GM04503 (cell line): ENCODE measurements at places on chromosomes 16 and 17.
A peak's percentile ranks its signal among the peaks of the same experiment; 100 is the strongest.

GRCh38 chr17:59620518-59621259 is 994 bp downstream of the CLTC start:
- DNase-seq = no peak

DNA sequence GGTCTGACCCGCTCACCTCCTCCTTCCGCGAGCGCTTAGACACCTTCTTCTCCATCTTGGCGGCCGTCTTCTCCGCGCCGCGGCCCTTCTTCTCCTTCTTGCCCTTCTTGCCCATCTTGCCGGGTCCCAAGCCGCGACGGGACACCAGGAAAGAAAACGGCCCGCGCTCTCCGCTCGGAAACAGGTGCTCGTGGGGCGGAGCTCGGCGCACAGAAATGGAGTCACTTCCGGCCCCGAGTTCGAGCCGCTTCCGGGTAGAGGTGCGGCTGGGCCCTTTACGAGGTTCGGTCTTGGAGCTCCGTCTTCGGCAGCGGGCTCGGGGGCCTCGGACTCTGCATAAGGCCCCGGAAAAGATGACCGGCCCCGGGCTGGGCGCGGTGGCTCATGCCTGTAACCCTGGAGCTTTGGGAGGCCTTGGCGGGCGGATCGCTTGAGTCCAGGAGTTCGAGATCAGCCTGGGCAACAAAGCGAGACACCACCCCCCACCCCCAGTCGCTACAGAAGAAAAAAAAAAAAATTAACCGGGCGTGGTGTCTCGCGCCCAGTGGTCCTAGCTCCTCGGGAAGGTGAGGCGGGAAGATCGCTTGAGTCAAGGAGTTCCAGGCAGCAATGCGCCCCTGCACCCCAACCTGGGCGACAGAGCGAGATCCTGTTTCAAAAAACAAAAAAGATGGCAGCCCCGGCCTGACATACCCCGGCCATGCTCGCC is at the start of gene KLHDC4:
Gene KLHDC4, minus strand, starts transcription at position 211 of the 709 bp plus-strand sequence. Its CDS starts 96 bp downstream, at position 115.
- no peak for DNase-seq

DNA sequence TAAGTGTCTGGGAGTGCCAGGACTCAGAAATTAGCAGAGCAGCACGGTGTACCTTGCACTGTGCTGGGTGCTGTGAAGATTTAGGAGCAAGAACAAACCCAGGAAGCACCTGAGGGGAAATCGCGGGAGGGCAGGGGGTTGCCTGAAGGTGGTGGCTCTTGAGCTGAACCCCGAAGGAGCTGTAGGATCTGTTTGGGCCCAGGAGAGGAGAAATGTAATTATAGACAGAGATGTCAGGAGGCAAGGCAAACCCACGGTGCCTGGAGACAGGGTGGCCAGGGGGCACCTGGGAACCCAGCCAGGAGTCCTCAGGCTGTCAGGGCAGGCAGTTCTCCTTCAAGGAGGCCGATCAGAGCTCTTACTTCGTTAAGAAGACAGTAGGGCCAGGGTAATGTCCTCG is 109.1 kb downstream of the C16orf78 start:
- DNase-seq = no peak

- no peak for DNase-seq
Observed at GRCh38 chr17:7045492-7046126, 1.7 kb upstream of the SLC16A11 start.

DNA sequence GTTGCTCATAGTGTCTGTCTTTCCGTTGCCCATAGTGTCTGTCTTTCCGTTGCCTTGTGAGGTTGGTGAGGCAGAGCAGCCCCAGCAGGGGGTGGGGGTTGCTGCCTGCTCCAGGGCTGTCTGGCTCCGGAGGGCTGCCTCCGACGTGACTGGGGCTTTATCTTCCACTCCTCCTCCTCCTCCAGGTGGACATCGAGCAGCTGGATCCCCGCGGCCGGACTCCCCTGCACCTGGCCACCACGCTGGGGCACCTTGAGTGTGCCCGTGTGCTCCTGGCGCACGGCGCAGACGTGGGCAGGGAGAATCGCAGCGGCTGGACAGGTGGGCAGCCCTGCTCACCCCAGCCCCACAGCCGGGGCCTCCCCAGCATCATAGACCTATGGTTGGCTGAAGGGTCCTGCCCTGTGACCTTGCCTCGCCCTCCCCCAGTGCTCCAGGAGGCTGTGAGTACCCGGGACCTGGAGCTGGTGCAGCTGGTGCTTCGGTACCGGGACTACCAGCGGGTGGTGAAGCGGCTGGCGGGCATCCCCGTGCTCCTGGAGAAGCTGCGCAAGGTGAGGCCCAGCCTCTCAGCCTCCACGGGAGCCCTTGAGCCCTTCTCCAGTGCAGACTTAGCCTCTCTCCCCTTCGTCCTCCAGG is 14.7 kb downstream of the ANKRD13B start:
- no peak for DNase-seq

DNA sequence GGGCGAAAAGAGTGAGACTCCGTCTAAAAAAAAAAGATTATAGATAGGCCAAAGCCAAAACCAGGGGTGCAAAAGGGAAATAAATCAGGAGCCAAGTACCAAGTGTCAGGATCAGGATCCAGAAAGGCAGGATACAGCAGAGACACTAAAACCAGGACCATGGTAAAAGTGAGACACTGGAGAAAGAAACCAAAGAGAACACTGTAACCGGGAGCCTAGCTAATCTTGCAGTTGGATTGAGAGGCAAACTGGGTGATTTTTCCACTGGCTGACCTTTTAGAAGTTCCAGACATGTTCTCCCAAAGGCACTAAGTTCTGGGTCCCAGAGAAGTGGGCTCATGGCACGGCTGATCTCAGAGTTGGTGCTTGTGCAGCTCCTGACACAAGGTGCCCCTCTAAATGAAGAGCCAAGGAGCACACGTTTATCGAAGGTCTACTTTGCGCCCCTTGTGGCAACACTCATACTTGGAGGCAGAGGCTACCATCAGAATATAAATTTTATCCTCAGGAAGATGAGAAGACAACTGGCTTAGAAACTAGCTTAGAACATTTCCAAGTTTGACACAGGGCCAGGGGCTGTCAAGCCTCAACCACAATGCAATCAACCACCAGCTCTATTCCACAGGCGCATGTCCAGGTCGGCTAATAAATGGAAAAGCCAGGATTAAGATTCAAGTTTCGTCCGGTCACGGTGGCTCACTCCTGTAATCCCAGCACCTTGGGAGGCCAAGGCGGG is 27.5 kb upstream of the HELZ start:
- no peak for DNase-seq

- DNase-seq = no peak
Observed at GRCh38 chr16:16009401-16009800, 60.0 kb downstream of the ABCC1 start.

GRCh38 chr16:56793492-56793891 is 63.6 kb downstream of the NUP93 start:
- DNase-seq = no peak

GRCh38 chr16:69830534-69831211 is 68.5 kb downstream of the WWP2 start:
- no peak for DNase-seq

- no peak for DNase-seq
Observed at GRCh38 chr17:73522107-73522506, 122.1 kb downstream of the SDK2 start.

DNA sequence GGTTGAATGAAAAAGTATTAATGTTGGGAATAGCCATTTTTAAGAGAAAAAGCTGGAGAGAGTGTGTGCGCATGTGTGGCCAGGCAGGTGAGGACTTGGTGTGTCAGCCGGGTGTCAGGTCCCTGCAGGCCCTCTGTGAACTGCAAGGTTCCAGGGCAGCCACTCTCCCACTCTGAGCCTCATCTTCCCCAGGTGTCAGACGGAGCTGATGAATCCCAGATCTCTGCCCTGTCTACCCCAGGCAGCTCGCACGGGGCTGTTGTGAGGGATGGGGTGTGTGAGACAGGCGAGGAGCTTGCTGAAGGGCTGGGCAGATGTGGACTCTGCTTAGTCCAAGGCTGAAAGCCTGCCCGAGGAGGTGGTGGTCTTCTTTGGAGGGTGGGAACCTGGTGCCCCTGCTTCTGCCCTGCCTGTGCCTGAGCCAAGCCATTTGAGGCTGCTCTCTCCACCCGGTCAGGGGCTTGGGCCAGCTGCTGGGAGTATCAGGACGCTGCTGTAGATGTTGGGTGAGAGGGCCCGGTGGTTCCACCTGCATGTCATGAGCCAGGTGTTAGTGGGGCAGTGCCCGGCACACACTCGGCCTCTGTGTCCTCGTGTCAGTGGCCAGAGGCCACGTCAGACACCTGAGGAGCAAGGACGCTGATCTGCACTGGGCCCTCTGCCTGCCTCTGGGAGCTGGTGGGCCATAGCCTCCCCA is 122.4 kb downstream of the RAB11FIP4 start:
- no peak for DNase-seq

DNA sequence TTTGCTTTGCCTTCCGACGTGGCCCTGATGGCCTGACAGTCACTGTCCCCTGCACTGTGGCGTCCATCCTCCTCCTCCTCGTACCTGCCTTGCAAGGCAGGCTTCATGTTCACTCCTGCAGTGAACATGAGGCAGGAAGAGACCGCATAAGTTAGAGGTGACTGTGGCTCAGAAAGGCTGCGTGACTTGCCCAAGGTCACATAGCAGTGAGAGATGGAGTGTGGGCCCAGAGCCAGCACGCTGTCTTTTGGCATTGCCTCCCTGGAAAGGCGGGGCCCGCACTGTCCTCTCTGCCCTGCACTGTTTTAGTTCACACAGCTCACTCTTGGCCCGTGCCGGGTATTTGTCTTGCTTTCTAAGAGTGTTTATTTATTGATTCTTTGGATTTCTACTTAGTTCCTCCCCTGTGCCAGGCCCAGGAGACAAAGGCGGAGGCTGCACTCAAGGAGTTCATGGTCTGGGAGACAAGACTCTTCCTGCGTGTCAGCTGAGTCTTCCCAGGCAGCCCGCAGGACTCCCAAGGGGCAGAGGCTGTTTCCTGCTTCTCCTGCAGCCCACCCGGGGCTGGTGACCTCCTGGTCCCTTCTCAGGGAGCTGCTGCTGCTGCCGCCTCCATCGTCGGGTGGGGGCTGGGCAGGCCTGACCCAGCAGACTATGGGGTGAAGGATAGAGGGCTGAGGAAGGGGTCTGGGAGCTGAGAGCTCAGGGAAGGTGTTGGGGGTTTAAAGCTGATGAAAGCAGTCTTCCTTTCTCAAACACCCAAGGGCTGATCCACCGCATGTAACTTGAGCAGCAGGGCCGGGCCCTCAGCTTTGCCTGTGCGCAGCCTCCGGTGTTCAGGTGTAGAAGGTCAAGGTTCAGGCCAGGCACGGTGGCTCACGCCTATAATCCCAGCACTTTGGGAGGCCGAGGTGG is 12.7 kb downstream of the CYGB start:
- no peak for DNase-seq

GRCh38 chr17:83009414-83010205 is 69.8 kb upstream of the METRNL start:
- DNase-seq = no peak

- DNase-seq = no peak
Observed at GRCh38 chr17:66511135-66511534, 208.7 kb downstream of the PRKCA start.

GRCh38 chr17:34703533-34703932 is 124.2 kb downstream of the TMEM132E start:
- DNase-seq = no peak

DNA sequence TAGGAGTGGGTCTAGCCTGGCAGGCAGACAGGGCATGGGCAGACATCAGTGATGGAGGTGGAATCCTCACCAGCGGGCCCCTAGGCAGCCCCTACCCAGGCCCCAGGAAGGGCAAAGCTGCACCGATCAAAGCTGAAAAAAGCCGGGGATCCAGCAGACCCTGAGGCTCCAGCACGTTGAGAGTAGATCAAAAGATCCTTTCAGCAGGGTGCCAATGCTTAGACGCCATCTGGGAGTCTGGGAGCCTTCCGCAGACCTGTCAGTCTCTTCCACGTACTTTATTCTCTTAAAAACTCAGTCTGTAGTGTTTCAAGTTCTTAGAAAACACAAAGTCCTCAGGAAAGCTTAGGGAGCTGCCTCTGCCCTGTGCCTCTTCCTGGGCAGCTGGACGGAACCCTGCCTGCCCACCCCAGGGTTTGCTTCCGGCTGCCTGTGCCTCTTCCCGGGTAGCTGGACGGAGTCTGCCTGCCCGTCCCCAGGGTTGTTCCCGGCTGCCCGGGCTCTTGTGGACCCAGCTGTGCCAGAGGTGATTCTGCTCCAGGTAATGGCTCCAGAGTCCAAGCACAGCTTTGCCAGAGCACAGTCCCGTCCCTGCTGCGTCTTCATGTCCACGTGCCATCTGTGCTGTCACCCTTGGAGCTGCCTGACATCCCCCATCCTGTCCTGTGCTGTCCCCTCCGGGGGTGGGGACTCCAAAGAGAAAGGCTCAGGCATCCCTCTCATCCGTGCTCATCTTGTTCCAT is 50.8 kb upstream of the PVALEF start:
- DNase-seq = no peak

- DNase-seq = peak; percentile 70
Observed at GRCh38 chr17:38967290-38967738, at the start of gene FBXO47. Gene FBXO47, minus strand, starts transcription at chr17:38967403. Its CDS starts 4,378 bp downstream, at chr17:38963025.

DNA sequence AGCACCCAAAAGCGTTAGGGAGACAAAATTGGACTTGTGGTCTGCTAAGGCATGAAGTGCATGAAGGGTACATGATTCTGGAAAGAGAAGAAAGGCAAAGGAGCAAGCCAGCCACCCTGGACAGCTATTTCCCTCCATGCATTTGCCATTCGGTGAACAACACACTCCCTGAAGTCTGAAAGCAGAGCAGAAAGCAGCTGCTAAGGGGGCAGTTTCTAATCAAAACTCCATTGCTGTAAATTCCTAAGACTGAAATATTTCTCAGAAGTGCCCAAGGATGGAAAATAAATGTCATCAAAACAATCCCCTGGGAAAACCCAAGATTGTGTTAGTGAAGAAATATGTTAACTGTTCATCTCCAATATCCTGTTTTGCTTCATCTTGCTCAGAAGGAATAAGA is 44.3 kb downstream of the PMP22 start:
- DNase-seq = peak; percentile 28

DNA sequence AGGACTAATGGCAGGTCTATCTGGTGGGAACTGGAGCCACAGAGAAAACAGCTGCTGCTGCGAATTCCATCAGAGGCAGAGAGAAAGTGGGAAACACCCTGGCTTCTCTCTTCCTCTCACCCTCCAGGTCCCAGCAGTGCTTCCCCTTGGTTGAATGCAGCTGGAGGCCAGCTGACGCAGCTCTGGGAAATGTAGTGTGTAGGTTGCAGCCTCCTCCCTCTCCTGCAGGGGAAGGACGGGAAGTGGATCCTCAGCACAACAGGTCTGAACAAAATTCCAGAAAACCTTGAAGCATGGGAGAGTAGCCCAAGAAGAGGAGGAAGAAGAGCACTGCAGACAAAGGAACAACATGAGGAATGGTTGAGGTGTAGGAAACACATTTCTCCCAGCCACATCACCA is 67.8 kb upstream of the MMP2 start:
- DNase-seq = no peak

DNA sequence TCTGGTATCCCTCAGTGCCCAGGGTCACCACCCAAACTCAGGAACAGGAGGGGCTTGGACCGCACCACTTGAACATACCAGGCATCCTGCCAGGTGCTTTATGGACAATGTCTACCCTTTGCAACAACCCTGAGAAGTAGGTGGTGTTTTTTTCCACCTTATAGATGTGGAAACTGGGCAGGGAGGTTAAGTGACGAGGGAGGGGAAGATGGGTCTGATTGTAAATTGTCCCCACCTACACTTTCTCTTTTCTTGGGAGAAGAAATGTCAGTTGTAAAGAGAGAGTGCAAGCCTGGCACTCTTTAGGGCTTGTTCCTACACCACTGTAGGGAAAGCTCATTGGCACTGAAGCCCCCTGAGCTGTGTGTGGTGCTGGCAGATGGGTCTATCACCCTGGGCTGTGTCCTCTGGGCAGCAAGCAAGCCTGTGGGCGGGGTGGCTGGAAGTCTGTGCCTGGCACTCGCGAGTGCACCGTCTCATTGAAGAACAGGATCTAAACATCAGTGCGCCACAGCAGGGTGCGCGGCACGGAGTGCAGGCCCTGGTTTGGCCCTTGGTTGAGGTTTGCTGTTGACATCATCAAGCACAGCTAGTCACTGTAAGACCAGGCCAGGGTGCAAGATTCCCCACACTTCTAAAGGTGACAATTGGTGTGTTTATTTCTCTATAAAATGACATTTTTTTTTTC is 15.1 kb downstream of the NOD2 start:
- no peak for DNase-seq
